ENCODE measurements at places on chromosomes 2 and 18. TPM values are rescaled to one million over a fixed set of nuclear protein-coding genes. Genes with fewer than 3 reads are reported as not detected.

GLS gene
- 172 TPM for total RNA-seq

NHEJ1 gene
- total RNA-seq: 29.6 TPM

NT5DC4 gene
- not detected for total RNA-seq

LYPD1 gene
- total RNA-seq: 122 TPM

ADI1 gene
- total RNA-seq: 76.3 TPM

TDRD15 gene
- total RNA-seq: not detected

FNDC4 gene
- total RNA-seq: 0.93 TPM

LYPD6 gene
- total RNA-seq: 1.7 TPM

SRD5A2 gene
- under 0.01 TPM for total RNA-seq

SCN7A gene
- not detected for total RNA-seq

IGFBP5 gene
- 1.4 TPM for total RNA-seq

TEX261 gene
- 30.7 TPM for total RNA-seq

IL1R1 gene
- total RNA-seq: 10.7 TPM

CTLA4 gene
- total RNA-seq: 2.9 TPM

RMND5A gene
- total RNA-seq: 33.7 TPM

FEV gene
- not detected for total RNA-seq

GPR155 gene
- total RNA-seq: 86.5 TPM

SNTG2 gene
- not detected for total RNA-seq

PRLH gene
- total RNA-seq: not detected

GNAL gene
- 69.3 TPM for total RNA-seq

MGAT4A gene
- total RNA-seq: 5.1 TPM

SUPT7L gene
- 44.7 TPM for total RNA-seq

MROH2A gene
- total RNA-seq: not detected

FOXI3 gene
- not detected for total RNA-seq

GGCX gene
- 29.9 TPM for total RNA-seq

LIMS4 gene
- not detected for total RNA-seq

KCNG2 gene
- total RNA-seq: not detected

CFC1 gene
- total RNA-seq: not detected

GPR39 gene
- not detected for total RNA-seq

KLHL30 gene
- not detected for total RNA-seq

STEAP3 gene
- 3.6 TPM for total RNA-seq

RTKN gene
- total RNA-seq: 53.4 TPM

TGFBRAP1 gene
- 49.8 TPM for total RNA-seq

KIAA2012 gene
- not detected for total RNA-seq

GPR35 gene
- total RNA-seq: 0.36 TPM

EFR3B gene
- total RNA-seq: 37.9 TPM

LYPD6B gene
- total RNA-seq: not detected

SPIRE1 gene
- 47.1 TPM for total RNA-seq

SLC5A7 gene
- total RNA-seq: not detected

NEU4 gene
- not detected for total RNA-seq

MRO gene
- 3.8 TPM for total RNA-seq

RAB27B gene
- total RNA-seq: 0.36 TPM

GKN2 gene
- not detected for total RNA-seq

FKBP1B gene
- 9.1 TPM for total RNA-seq

KCNIP3 gene
- 50.3 TPM for total RNA-seq

GLI2 gene
- under 0.01 TPM for total RNA-seq

CYP27A1 gene
- total RNA-seq: 184 TPM

IL1R2 gene
- total RNA-seq: not detected

PDE1A gene
- under 0.01 TPM for total RNA-seq

SLC4A3 gene
- 4.1 TPM for total RNA-seq

TUBA3E gene
- not detected for total RNA-seq

PUS10 gene
- 5.5 TPM for total RNA-seq

DLX1 gene
- total RNA-seq: 1.4 TPM

OR6B2 gene
- not detected for total RNA-seq

MOGAT1 gene
- not detected for total RNA-seq
